Osteocyte (in vitro differentiated cells): ENCODE measurements at places on chromosomes 16 and 17. TPM values are rescaled to one million over a fixed set of nuclear protein-coding genes. Genes with fewer than 3 reads are reported as not detected.

The C16orf86 gene
- 2.1 and 2.8 TPM in 2 replicates for total RNA-seq

The PPP1R27 gene
- total RNA-seq, result 0.62 TPM in 1 of 2 replicates, not detected in the other

The AGRP gene
- total RNA-seq, result not detected in 2 replicates

The CMTM1 gene
- total RNA-seq, result 7.8 and 8.0 TPM in 2 replicates

The TOP2A gene
- 41.9 and 43.3 TPM in 2 replicates for total RNA-seq

The NOS2 gene
- total RNA-seq, result not detected in 2 replicates

DNA sequence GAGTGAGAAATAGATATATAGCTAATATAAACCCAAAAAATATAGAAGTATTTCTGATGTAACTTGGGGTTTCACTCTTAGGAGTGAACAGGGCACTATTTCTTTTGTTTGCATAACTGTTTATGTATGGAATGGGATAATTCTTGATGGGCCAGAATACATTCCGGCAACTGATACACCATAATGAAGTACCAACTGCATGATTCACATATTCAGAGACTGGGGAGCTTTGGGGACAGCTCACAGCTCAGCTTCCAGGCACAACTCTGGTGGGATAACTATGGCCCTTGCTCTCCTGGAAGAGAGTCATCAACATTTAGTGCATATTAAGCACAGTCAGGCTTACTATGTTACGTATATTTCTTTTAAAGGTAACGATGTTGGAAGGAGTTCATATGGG lies 42.1 kb upstream of the ADCY7 start:
- H3K27me3 ChIP-seq, result no peaks in the 10 kb centered on the region
- no peak overlapping the region for H3K27ac ChIP-seq
- no peaks in the 10 kb centered on the region for H3K4me1 ChIP-seq
- no peak overlapping the region for H3K4me3 ChIP-seq

- no peaks in the 10 kb centered on the region for H3K27me3 ChIP-seq
- H3K27ac ChIP-seq, result no peak overlapping the region
- peaks cover 82% of the 10 kb centered on the region for H3K36me3 ChIP-seq
- no peaks in the 10 kb centered on the region for H3K4me1 ChIP-seq
- no peak for DNase-seq
These were observed 37.0 kb downstream of the MARF1 start for GRCh38 chr16:15605839-15606517.
